ENCODE measurements at places on chromosomes 4 and X. TPM values are rescaled to one million over a fixed set of nuclear protein-coding genes. Genes with fewer than 3 reads are reported as not detected.

VCX gene
- not detected for total RNA-seq

APBB2 gene
- 56.2 TPM for total RNA-seq

GAGE2A gene
- total RNA-seq, result not detected

SH3RF1 gene
- 31.8 TPM for total RNA-seq

PSMD10 gene
- 80.1 TPM for total RNA-seq

CXCL3 gene
- total RNA-seq, result 2.1 TPM

EPGN gene
- total RNA-seq, result not detected

MTMR8 gene
- total RNA-seq, result 1.5 TPM

DNA sequence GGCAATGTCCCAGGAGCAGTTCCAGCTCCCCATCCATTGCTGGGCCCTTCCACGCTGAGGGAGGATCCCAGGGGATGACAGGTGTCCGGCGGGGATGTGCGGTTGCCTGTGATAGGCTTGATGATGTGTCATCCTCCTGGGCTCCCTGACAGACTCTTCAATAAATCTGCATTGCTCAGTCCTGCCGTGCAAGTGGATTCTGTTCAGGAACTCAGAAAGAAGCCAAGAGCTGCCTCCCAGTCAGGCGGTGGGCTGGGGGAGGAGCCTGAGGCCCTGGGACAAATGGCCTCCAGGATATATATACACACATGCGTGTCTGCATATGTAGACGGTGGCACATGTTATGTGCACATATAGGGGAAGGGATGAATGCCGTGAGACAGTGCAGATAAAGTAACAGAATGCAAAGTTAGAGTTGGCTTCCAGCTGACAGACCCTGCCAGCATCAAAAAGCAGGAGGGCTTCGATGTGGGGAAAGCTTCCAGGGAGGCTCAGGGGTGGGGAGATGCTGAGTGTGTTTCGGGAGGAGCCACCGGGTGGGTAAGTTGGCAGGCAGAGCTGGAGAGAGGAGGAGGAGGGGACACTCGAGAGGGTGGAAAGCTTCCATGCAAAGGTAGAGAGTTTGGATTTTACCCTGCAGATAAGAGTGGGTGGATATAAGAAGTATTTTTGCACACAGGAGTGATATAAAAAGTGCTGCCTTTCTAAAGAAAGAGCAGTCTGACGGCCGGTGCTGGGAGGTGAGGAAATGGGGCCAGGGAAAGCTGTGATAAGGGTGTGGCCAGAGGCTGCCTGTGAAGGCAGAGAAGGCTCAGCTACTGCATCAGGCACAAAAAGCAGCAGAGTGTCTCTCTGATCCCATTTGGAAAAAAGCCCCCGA lies 28.5 kb upstream of the CRMP1 start:
- H3K27me3 ChIP-seq, result peaks cover 30% of the 10 kb centered on the region
- no peak overlapping the region for H3K4me3 ChIP-seq
- no peaks in the 10 kb centered on the region for H3K36me3 ChIP-seq
- DNase-seq, result no peak
- H3K4me1 ChIP-seq, result no peaks in the 10 kb centered on the region

- H3K27me3 ChIP-seq, result no peaks in the 10 kb centered on the region
- H3K36me3 ChIP-seq, result no peaks in the 10 kb centered on the region
- peaks cover 17% of the 10 kb centered on the region for H3K4me1 ChIP-seq
- DNase-seq, result no peak
- no peak overlapping the region for H3K4me3 ChIP-seq
Observed at GRCh38 chrX:40273356-40274050, 175.7 kb upstream of the BCOR start.

DNA sequence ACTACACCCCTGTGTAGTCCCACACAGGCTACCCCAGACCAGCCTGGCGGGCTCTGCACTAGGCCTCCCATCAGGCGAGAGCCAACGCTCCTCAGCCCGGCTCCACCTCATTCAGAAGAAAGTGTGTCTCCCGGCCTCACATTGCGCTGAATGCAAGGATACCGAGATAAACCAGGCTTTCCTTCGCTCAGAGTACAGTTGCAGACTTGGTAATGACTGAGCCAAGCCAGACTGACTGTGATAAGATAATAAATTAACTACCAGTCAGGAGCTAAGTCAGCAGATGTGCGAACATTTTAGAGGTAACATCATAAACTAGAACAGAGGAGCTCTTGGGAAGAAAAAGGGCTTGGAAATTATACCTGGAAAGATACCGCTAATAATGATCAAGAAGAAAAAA lies 397.6 kb downstream of the TRIML1 start:
- H3K4me3 ChIP-seq, result no peak overlapping the region
- no peak overlapping the region for H3K27ac ChIP-seq
- peaks cover 6% of the 10 kb centered on the region for H3K36me3 ChIP-seq

GRCh38 chr4:186904101-186904500 lies 180.4 kb upstream of the FAT1 start:
- DNase-seq, result no peak
- peaks cover 62% of the 10 kb centered on the region for H3K4me1 ChIP-seq
- no peaks in the 10 kb centered on the region for H3K36me3 ChIP-seq
- H3K27ac ChIP-seq, result peak overlapping the region; percentile 75

DNA sequence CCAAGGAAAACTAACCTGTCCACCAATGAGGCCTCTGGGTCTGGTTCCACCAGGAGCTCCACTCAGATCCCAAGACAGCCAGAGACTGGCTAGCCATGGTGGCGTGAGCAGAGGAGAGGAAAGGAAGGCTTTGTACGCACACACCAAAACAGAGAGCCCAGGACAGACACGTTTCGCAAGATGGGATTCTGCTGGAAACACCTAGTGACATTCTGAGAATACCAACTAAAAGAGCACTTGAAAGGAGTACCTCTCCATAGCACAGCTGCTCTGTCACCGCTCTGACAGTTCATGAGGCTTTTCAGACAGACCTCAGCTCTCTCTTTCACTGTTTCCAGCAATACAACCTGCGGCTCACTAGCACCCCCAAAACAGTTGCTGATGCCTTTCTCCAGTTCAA lies 105.0 kb downstream of the SH3KBP1 start:
- H3K27ac ChIP-seq, result no peak overlapping the region
- H3K36me3 ChIP-seq, result peaks cover 6% of the 10 kb centered on the region
- H3K27me3 ChIP-seq, result no peaks in the 10 kb centered on the region
- H3K4me1 ChIP-seq, result no peaks in the 10 kb centered on the region

DNA sequence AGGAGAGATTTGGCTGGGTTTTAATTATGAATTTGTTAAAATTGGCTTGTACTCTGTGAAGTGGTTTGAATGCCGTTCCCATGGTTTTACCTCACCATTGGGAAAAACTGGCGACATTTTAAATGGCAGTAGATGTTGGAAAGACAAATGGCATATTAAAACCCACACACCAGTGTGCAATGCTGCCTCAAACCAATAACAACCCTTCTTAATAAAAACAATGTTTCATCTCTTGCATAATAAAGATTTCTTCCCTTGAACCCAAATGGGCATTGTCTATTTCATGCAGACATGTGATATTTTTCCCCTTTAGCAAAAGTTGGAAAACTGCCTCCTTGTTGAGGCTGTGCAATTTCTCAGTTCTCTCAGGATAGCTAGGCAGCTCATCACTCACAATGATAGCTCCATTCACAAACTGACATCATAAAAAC lies 33.7 kb downstream of the GABRB1 start:
- H3K27me3 ChIP-seq, result peaks cover 5% of the 10 kb centered on the region
- H3K27ac ChIP-seq, result no peak overlapping the region
- no peak for DNase-seq
- H3K4me1 ChIP-seq, result peaks cover 4% of the 10 kb centered on the region

DNA sequence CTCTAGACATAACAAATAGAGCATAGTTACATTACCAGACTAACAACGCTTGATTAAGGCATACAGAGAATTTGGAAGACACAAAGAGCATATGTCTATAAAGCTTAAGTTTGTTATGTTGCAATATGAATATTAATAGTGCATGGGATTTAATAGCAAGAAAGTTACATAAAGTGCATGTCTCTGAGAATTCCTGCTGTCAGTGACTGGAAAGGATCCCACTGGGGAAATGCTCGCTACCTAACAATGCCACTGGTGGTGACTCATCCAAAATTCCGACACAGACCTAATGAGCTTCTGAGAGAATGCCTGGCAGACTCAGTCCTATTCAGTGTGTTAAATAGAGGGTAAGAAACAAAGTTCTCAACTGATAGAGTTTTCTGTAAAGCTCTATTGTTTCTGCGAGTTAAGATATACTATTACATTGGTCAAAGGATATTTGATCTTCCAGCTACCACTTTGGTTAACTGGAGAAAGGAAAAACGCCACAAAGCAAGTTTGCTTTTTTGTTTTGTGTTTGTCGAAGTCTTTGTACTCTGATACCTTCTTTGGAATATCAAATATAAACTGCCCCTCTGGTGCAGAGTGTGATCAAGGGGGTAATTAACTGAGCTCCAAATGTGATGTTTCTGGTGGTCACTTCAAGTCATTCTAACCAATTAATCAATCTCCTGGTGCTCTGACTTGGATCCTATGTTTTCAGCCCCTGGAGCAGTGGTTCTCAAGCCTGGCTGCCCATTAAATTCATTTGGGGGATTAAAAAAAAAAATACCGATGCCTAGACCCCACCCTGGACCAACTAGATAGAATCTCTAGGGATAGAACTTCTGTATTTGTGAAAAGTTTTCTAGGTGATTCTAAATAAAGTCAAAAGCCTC lies 107.9 kb downstream of the PALLD start:
- no peaks in the 10 kb centered on the region for H3K27me3 ChIP-seq
- DNase-seq, result no peak
- H3K4me1 ChIP-seq, result peaks cover 60% of the 10 kb centered on the region
- H3K27ac ChIP-seq, result peak overlapping the region; percentile 75
- H3K4me3 ChIP-seq, result no peak overlapping the region
- no peaks in the 10 kb centered on the region for H3K36me3 ChIP-seq

- no peak for DNase-seq
- no peaks in the 10 kb centered on the region for H3K36me3 ChIP-seq
- H3K27ac ChIP-seq, result no peak overlapping the region
- H3K27me3 ChIP-seq, result no peaks in the 10 kb centered on the region
Observed at GRCh38 chrX:115679460-115679859, 118.5 kb downstream of the PLS3 start.

GRCh38 chr4:130419211-130419975 lies 1323.4 kb downstream of the C4orf33 start:
- no peaks in the 10 kb centered on the region for H3K36me3 ChIP-seq
- H3K4me1 ChIP-seq, result peaks cover 6% of the 10 kb centered on the region
- H3K27ac ChIP-seq, result no peak overlapping the region
- DNase-seq, result no peak
- no peaks in the 10 kb centered on the region for H3K27me3 ChIP-seq

- no peak for DNase-seq
- no peak overlapping the region for H3K4me3 ChIP-seq
- H3K27me3 ChIP-seq, result peaks cover 7% of the 10 kb centered on the region
Observed at GRCh38 chr4:86058621-86059020, 301.2 kb downstream of the MAPK10 start.

DNA sequence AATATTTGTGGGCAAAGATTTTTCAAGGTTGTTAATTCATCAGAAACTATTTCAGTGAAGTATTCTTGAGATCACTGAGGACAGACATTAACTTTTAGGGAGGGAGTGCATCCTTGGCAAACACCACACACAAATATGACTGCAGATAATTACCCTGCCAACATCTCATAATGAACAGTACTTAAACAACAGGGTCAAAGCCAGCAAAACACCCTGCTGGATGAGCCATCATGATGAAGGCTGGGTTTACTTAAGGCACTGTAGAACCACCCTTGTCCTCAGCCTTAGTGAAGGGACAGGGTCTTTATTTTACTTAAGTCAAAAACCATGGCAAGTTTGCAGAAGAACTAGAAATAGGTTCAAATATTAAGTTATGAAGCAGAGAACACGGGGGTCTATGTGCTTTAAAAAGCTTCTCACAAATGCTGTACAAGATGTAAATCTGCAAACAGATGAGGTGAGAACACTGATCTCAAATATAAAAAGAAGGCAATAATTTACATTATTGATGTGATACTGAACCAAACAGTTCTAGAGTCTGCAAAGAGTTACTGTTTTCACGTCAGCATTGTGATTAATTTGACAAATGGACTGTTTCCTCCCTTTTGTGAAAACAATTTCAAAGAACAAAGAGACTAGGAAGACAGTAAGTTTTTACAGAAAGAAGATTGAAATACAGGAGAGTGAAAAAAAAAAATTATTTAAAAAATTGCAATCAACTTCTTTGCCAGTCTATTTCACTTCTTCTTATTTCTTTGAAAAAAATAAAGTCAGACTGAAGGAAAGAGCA lies 28.2 kb downstream of the TAPT1 start:
- H3K27me3 ChIP-seq, result no peaks in the 10 kb centered on the region
- H3K4me1 ChIP-seq, result peaks cover 18% of the 10 kb centered on the region
- H3K4me3 ChIP-seq, result no peak overlapping the region
- peaks cover 3% of the 10 kb centered on the region for H3K36me3 ChIP-seq

GRCh38 chr4:109134268-109134667 lies 168.2 kb downstream of the COL25A1 start:
- DNase-seq, result no peak
- H3K4me1 ChIP-seq, result no peaks in the 10 kb centered on the region
- no peaks in the 10 kb centered on the region for H3K36me3 ChIP-seq
- H3K4me3 ChIP-seq, result no peak overlapping the region

DNA sequence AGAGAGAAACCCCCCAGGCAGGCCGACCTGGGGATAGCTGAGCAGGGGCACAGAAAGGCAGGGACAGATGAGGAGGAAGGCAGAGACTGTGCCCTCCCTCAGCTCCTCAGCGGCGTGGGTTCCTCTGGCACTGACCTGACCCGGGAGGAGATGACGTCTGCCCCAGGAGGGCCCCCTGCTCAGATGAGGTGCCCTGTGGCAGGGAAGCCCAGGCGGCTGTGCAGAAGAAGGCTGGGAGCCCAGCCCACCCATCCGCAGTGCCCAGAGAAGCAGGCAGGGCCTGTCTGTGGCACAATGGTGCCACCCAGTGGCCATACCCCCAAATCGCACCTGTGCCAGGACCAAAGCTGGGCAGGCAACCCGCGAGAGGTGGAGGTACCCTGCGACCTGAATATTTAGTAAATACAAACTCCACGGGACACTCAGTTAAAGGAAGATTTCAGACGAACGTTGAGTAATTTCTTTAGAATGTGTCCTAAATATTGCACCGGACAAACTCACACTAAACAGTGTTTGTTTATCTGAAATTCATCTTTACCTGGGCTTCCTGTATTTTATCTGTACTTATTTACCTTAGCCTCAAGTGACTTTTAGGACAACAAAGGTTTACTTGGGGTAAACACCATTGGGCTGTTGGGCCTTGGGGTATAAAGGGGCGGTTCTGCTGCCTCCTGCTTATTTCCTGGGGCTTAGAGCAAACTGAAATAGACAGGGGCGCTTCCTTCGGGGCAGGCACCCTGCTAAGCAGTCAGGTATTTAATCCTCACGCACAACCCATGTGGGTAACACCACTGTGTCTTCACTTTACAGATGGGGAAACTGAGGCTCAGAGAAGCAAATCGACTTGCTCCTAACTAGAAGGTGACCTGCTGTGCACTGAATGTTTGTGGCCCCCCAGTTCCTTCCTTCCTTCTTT lies 46.5 kb upstream of the HMX1 start:
- H3K4me3 ChIP-seq, result no peak overlapping the region
- no peaks in the 10 kb centered on the region for H3K4me1 ChIP-seq
- DNase-seq, result peak; percentile 92
- H3K27ac ChIP-seq, result no peak overlapping the region
- no peaks in the 10 kb centered on the region for H3K36me3 ChIP-seq

- no peaks in the 10 kb centered on the region for H3K36me3 ChIP-seq
- H3K27ac ChIP-seq, result peak overlapping the region; percentile 69
- DNase-seq, result no peak
- peak overlapping the region; percentile 88 for H3K4me3 ChIP-seq
- no peaks in the 10 kb centered on the region for H3K27me3 ChIP-seq
Observed at GRCh38 chrX:71095981-71096759, 519 bp downstream of the FOXO4 start.

GRCh38 chrX:56763556-56764152 lies 34.6 kb downstream of the NBDY start:
- H3K36me3 ChIP-seq, result no peaks in the 10 kb centered on the region
- peaks cover 9% of the 10 kb centered on the region for H3K4me1 ChIP-seq
- H3K27ac ChIP-seq, result no peak overlapping the region
- no peak overlapping the region for H3K4me3 ChIP-seq
